ENCODE measurements at places on chromosomes 13 and 19.

DNA sequence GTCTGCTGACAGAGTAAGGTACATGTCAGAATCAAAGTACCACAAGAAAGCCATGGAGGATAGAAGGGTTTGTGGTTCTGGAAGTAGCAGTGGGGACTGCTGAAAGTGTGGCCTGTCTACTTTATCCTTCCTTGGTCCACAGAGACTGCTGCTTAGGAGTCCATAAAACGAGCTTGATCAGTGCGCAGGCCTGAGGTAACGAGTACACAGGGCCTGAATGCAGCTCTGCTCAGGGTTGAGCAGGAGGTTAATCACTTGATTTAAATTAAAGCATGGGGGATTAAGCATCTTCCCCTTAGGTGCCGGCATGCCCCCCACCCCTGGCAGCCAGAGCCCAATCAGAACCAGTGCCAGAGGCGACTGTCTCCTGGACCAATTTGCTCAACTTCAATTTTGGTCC is 34.9 kb upstream of the WASF3 start:
- no peak for DNase-seq

DNA sequence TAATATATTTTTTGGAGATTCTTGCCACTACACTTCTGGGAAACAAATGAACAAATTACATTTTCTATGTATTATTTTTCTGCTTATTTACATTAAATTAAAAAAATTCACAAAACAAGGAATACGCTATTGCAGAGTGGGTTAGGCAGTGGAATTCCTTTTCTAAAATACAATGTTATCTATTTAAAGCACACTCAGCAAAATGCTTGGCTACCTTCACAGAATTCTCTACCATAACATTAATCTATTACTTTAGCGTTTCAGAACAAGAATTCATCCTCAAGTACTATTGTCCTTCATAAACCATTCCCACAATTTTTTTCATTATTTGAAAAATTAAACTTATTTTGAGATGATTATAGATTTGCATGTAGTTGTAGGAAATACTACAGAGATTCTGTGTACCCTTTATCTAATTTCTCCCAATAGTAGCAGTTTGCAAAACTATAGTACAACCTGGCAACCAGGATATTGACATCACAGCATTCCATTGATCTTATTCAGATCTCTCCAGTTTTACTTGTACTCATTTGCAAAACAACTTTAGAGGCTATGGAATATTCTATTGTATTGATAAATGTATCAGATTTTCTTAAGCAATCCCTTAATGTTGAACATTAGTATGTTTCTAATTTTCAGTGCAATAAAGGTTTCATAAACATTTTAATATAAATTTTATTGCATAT is 120.9 kb downstream of the DLEU7 start:
- no peak for DNase-seq

- DNase-seq: no peak
Measured at GRCh38 chr13:84524586-84524985, 642.3 kb upstream of the SLITRK1 start.

GRCh38 chr13:49356223-49356622 is 87.6 kb downstream of the CAB39L start:
- no peak for DNase-seq

- DNase-seq: no peak
Measured at GRCh38 chr19:19110410-19111135, 27.7 kb downstream of the TMEM161A start.
